ENCODE measurements at places on chromosomes 6 and 20.
A peak's percentile ranks its signal among the peaks of the same experiment; 100 is the strongest.

GRCh38 chr6:145036236-145036635 is 699.1 kb downstream of the EPM2A start:
- no peak for DNase-seq

- peak; percentile 28 for DNase-seq
These were observed 308.5 kb downstream of the BMP7 start for GRCh38 chr20:56957737-56958553.

DNA sequence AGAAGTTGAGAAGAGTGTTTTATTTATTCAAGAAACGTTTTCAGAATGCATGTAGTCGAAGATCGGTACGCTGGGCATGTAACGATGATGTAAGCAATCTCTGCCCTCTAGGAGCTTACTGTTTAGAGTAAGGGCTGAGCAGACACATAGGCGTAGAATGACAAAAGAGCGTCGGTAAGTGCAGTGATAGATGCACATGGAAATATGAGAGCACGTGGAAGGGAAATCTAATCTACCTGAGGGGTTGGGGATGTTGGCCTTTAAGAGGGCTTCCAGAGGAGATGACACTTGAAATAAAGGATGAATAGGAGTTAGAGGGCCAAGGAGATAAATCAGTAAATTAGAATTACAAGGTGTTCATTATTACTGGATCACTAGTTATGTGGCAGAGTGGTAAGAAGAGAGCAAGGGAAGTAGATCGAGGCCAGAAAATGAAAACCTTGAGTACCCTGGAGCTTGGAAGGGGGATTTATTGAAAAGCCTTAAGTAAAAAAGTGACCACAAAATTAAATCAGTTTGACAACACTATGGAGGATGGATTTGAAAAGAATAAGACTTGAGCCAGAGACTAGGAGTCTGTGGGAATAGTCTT is 782 bp downstream of the TRMT11 start:
- no peak for DNase-seq

DNA sequence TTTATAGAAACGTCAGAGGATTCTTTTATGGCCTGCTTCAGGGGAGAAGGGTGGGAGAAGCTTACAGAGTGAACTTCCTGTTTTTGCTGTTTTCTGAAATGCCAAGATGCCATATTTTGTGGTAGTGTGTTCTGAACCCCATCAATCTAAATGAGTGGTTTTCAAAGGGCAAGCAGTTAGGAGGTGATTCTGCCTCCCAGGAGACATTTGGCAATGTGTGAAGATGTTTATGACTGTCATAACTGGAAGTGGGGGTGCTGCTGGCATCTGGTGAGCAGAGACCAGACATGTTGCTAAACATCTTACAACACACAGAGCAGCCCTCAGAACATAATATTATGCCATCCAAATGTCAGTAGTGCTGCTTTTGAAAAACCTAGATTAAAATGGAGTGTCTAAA is 6.0 kb upstream of the PRL start:
- DNase-seq, result peak; percentile 44

DNA sequence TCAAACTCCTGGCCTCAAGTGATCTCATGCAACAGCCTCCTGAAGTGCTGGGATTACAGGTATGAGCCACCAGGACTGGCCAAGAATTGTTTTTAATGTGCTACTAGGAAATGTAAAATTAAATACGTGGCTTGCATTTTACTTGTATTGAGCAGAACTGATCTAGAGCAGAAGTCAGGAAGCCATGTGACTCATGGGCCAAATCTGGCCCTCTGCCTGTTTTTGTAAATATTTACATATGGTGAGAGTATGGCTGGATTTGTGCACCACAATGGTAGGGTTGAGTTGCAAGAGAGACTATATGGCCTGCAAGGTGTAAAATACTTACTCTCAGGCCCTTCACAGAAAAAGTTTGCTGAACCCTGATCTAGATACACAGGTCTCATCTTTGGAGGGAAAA is 75.8 kb downstream of the LAMP5 start:
- peak; percentile 73 for DNase-seq

DNA sequence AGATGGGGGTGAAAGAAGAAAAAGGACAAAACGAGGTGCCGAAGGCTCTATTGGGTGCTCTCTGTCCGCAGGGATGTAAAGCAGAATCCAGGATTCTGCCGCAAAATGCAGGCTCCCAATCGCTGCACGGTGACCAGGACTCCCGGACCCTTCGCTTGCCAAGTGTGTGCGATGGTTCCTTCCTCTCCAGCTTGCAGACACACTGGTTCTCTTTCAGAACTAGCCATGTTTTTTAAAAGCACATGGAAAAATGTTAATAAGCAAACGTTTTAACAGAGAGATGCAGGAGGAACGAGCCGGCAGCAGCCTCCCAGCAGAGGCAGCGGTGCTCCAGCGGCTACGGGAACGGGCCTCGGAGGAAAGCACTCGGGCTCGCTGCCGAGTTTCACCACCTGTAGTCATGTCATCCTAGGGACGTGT is 59.6 kb downstream of the ZNF831 start:
- DNase-seq, result peak; percentile 29

GRCh38 chr20:34127792-34128191 is 15.7 kb upstream of the EIF2S2 start:
- DNase-seq, result no peak

GRCh38 chr6:169099411-169100202 is 154.0 kb downstream of the THBS2 start:
- peak; percentile 12 for DNase-seq
